ENCODE measurements at places on chromosomes 4 and X.

- no peak for DNase-seq
Measured at GRCh38 chr4:6227412-6228157, 27.2 kb upstream of the JAKMIP1 start.

- no peak for DNase-seq
Measured at GRCh38 chr4:158484173-158484885, 37.4 kb upstream of the RXFP1 start.

GRCh38 chr4:79886557-79886956 lies 186.5 kb downstream of the ANTXR2 start:
- DNase-seq: no peak

GRCh38 chr4:79498282-79498681 lies 90.3 kb upstream of the GK2 start:
- no peak for DNase-seq

DNA sequence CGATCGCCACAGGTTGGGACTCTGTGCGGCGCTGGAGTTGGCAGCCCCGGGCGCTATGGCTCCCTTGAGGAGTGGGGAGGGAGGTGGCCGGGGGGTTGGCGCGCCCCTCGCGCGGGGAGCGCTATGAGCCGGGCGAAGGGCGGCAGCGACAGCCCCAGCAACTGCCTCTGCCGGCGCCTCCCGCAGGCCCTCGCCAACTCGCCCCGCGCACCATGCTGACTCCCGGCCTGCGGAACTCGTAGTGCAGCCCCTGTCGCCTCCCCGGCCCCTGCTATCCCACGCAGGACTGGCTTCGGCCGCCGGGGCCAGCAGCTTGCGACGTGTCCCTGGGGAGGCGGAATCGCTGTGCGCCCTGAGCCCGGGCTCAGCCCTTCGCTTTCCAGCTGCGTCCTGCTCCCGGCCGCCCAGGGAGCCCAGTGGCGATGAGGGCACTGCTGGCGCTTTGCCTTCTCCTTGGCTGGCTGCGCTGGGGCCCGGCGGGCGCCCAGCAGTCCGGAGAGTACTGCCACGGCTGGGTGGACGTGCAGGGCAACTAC lies 415 bp downstream of the SHISA3 start:
- peak; percentile 66 for DNase-seq

- no peak for DNase-seq
Measured at GRCh38 chr4:102525504-102525903, 24.3 kb downstream of the NFKB1 start.

DNA sequence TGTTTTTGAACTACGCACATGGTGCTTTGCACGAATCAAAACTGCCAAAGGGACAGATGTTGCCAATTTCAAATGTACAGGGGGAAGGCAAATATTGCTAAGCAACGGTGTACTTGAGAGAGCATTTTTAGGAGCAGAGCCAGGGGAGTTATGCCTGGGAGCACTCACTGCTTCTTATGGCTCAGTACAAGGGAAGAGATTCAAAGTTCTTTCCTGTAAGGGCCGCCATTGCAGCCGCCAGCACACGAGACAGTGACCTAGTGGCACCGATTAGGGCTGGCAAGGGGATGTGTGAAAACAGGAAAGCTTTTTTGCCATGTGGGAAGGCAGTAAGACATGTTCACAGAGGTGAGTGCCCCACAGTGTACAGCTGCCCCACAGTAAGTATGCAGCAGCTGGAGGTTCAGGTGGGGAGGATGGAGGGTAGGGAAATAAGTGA lies 133.8 kb downstream of the AFF1 start:
- no peak for DNase-seq

DNA sequence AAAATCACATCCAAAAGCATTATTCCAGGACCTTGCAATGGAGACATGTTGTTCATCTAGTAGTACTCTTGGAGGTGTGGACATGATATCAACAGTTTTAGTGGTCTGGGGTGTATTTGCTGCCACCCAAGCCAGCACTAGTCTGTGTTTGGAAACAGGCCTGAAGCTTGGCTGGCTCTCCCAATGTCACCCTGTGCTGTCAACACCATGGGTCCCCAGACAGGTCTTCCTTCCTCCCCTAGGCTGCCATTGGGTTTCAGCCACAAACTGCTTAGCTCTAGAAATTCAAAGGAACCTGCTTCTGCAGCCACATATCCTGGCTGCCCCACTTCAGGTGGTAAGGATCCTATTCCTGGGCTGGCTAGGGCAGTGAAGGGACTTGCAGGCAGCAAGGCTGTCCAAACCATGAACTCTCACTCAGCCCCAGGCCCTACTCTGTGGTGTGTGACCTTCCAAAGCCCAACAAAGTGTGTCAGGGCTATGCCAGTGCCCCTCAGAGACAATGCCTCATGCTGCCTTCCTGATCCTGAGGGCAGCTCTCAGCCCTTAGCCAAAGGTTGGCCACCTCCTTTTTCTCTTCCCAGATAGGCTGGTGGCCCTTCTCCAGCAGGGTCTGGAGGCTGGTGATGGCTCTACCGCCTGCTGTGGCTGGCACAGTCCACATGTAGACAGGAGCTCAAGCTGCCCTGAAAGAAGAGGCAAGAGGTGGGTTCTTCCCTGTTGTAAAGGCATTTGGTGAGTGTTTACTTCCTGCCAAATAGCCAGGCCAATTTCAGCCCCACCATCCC lies 18.3 kb downstream of the AMER1 start:
- DNase-seq: no peak

DNA sequence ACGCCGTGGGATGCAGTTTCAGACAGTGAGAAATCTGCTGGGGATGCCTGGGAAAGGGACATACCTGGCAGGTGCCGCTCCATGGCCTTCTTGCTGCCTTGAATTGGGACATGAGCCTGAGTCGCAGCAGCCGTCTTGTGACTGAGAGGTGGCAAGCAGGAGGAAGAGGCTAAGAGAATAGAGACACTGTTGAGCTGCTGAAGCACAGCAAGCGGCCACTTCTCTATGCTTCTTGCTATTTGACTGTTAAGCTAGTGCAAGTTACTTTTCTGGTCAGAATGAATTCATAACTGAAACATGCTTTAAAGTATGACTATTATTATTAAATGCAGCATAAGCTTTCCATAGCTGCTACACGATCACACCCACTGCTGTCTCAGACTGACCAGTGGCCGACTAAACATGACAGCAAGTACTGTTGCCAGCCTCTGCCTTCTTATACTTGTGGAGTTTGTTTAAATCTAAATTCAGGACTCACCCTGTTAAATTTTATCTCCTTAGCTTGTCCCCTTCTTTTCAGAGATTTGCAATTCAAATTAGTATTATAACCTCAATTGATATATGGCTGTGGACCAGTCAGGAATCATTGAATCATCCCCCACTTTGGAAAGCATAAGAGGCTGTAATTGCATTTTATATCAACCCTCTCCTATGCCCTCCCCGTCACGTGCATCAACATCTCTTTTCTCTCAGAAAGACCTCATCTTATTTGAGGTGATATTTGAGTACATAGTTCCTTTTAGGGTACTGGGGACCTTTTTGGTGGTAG lies 24.8 kb upstream of the ACSL1 start:
- no peak for DNase-seq

GRCh38 chrX:49177873-49178480 lies 6.3 kb downstream of the PLP2 start:
- no peak for DNase-seq

DNA sequence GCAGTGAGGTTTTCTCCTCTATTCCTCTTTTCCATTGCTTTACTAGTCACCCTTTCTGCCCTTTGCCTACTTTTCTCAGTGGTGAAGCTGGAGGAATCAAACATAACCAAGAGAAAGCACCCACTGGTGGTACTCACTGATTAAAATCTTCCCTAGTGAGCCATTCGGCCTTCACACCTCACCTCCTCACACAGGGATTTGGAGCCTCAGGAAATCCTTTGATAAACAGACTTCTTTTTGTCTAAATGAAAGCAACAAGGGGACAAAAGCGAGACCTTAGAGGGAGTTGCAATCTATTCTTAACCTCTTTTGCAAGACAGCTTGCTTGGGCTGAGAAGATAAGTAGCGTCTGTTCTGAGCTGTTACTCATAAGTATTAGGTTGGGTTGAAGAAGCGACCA lies 572.6 kb downstream of the ZNF674 start:
- DNase-seq: no peak

DNA sequence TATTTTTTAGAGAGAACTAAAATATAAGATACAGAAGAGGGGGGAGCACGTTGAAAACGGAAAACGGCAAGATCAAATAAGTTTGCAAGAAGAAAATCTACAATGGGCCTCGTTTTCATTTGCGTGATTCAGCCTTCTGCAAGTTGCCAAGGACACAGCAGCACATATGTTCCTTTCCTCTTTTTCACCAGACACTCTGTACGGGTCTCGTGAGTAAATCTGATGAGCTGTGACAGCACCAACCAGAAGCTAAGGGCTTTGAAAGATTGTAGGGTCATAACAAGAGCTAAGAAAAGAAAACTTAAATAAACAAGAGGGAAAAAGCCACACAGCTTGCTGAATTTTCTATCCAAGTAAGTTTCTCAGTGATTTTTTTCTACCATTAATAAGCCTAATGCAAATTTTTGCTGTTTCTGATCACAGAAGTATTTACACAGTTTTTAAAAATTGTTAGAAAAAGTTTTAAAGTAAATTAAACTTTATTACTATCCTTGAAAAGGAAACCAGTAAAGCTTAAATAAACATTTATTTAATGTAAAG lies 63.4 kb downstream of the SCML2 start:
- DNase-seq: peak; percentile 19

DNA sequence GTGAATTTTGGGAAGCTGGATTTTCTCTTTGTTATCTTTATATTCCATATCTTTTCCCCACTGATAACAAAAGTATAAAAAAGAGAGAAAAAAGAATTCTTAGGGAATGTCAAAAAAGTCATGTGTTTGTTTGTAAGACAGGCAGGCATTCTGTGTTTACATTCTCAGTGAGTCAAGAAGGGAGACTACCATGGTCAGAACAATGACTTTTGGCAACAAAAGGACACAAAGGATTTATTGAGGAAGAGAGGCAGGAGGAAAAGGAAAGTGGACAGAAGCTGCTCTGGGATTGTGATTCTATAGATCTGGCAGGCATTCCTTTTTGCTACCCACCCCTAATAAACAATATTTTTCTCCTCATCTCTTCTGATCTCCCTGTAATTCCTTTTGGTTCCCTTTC lies 5.9 kb upstream of the ANK2 start:
- DNase-seq: no peak

DNA sequence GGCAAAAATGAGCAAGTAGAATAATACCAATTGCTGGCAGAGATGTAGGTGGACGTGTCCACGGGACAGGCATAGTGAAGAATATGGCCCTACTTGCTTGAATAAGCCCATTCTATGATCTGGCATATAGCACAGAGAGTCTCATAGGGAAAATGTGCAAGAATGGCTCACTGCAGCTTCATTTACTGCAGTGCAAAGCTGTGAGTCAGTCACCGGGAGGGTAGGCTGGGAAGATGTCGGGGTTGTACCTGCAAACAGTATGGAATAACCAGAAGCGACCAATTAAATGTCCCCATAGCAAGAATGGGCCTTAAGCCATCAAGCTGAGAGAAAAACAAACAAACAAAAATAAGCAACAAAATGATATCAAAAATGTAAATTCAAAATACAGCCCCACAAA lies 74.3 kb downstream of the DHX15 start:
- DNase-seq: no peak

- DNase-seq: peak; percentile 11
Measured at GRCh38 chr4:144903953-144904711, 193.9 kb downstream of the ANAPC10 start.

- DNase-seq: no peak
Measured at GRCh38 chr4:170949084-170949483, 859.3 kb upstream of the AADAT start.

DNA sequence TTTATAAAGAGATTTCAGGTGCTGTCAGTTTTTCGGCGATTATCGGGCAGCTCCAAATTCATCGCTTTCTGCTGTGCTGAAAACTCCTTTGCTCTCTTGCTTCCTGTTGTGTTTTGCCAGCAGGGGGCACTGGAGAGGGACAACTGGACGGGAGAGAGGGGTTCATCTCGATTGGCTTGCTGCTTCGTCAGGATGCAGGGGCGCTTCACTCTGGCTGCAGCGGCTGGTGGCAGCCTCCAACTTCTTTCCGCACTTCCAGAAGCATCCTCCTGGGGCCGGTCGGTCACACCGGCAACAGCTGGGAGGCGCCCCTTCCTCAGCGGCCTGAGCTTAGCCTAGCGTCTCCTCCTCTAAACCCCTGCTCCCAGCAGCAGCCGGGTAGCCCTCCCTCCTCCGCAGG lies 29.5 kb downstream of the MSL3 start:
- DNase-seq: peak; percentile 72

GRCh38 chr4:47674144-47674543 lies 163.7 kb downstream of the CORIN start:
- DNase-seq: no peak

- DNase-seq: peak; percentile 32
Measured at GRCh38 chrX:42967681-42968300, 189.8 kb upstream of the PPP1R2C start.

GRCh38 chr4:102061133-102061532 lies 270.6 kb downstream of the BANK1 start:
- DNase-seq: no peak

- peak; percentile 13 for DNase-seq
Measured at GRCh38 chr4:10584042-10584441, 100.5 kb downstream of the CLNK start.

GRCh38 chr4:75710246-75710645 lies 14.1 kb upstream of the USO1 start:
- DNase-seq: no peak

GRCh38 chr4:30720021-30720660 lies at the start of gene PCDH7:
PCDH7 (plus strand) TSS chr4:30720369; CDS start chr4:30721423, 1,054 bp downstream.
- DNase-seq: peak; percentile 18

DNA sequence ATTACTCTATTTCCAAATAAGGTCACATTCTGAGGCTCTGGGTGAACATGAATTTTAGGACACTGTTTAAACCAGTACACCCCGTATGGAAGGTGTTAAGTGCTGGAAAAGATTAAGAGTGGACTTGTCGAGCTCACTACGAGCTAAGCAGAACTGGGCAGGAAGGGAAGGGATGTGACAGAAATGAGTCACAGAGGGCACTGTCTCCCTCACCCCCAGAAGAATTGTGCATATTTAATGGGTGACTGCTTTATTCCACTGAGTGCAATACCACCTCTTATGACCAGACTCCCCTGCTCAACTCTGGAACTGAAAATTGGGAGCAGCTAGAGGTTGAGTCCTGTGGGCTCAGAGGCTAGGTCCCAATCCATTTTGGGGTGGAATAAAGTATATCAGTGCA lies 187.4 kb upstream of the RPS6KA3 start:
- DNase-seq: no peak

- peak; percentile 58 for DNase-seq
Measured at GRCh38 chrX:34300871-34301270, 168.8 kb upstream of the FAM47A start.

GRCh38 chr4:53141308-53141707 lies 224.6 kb downstream of the SCFD2 start:
- DNase-seq: no peak

- DNase-seq: no peak
Measured at GRCh38 chr4:88792268-88792781, 94.7 kb upstream of the NAP1L5 start.

- DNase-seq: no peak
Measured at GRCh38 chr4:106421441-106422296, 53.1 kb upstream of the GIMD1 start.

- DNase-seq: no peak
Measured at GRCh38 chrX:43861750-43862149, 20.5 kb downstream of the MAOB start.

- no peak for DNase-seq
Measured at GRCh38 chr4:107791902-107792301, 32.8 kb upstream of the SGMS2 start.

- DNase-seq: no peak
Measured at GRCh38 chrX:48908600-48908999, 2.8 kb downstream of the SLC35A2 start.
